ENCODE measurements at places on chromosomes 2 and 18.

GRCh38 chr2:227038550-227039189, 125.3 kb downstream of the COL4A4 start:
- DNase-seq = no peak

GRCh38 chr2:45585267-45585861, 25.7 kb downstream of the SRBD1 start:
- DNase-seq = no peak

DNA sequence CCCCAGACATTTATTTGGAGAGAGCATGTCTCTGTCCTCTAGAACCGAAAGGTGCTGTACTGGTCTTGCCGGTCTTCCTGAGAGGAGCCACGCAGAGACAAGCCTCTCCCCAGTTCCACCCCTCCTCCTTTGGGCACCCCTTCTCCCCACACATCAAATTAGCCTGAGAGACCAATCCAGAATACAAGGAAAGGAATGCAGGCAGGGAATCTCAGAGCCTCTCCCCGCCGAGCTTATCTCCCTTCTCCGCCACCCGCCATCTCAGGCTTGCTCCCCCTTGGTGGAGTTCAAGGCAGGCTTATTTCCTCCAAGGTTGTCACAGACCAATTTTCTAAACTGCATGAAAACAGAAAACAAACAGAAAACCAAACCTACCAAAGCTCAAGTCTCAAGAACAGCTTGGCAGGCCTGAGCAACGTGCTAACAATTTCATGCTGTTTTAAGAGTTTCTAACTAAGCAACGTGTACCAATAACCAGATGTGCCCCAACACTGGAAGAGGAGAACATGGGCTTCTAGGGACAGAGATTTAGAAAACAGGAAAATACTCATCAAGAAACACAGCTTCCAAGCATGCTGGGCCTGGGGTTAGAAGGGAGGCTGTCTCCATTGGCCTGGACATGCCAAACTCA, 124.5 kb upstream of the PKDCC start:
- DNase-seq = no peak

DNA sequence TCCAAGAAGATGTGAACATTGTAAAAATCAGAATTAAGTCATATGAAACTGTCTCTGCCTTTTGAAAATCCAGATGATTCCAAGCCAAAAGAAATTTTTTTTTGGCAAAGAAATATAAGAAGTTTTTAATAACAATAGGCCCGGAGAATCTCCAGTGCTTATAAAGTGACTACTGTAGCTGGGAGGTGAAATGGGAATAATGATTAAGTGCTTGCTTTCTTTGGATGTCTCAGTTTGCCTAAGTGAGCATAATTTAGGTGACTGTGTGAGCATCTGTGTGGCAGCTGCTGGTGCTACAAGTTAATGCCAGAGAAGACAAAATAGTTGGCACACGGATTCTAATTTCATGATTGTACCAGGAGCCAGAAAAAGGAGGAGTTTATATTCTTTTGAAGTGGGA, 185.0 kb downstream of the LTBP1 start:
- DNase-seq = no peak

GRCh38 chr2:219551441-219552381, 7.9 kb downstream of the TMEM198 start:
- DNase-seq = no peak

DNA sequence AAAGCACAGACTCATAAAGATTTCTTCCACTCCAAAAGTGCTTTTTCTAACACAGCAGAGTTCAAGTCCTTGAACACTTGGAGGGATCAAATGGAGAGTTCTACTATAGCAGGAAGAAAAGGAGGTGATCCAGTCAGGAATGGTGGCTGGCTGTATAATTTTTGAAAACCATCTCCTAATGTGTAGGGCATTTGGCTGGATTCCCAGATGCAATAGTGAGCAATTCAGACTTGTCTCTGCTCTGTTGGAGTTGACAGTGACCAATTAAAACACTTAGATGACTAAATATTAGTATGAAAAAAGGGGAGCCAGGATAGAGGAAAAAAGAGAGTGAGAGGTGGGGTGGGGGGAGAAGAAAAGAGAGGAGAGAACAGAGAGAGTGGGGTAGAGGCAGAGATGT, 5.3 kb upstream of the G6PC2 start:
- no peak for DNase-seq

DNA sequence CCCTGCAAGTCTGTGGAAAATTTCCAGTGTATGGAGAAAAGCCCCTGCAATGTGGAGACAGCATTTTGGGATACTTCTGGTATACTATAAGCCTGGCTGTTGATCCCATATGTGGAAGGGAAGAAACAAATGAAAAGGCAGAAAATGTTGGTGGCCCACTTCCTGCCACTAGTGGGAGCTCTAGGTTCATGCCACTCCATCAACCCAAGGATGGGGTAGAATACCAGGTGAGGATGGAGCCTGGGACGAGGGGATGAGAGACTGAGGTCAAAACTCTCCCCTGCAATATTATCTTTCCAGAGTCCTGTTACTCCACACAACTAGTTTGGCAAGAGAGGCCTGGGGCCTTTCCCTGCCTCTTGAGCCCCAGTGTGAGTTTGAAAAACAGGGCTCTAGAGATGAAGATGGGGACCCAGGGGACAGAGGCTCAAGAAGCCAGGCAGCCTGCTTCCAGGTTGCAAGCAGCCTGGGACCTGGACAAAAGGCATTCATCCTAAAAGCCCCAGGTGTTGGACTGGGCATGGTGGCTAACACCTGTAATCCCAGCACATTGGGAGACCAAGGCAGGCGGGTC, 31.9 kb downstream of the BMP10 start:
- DNase-seq = no peak

DNA sequence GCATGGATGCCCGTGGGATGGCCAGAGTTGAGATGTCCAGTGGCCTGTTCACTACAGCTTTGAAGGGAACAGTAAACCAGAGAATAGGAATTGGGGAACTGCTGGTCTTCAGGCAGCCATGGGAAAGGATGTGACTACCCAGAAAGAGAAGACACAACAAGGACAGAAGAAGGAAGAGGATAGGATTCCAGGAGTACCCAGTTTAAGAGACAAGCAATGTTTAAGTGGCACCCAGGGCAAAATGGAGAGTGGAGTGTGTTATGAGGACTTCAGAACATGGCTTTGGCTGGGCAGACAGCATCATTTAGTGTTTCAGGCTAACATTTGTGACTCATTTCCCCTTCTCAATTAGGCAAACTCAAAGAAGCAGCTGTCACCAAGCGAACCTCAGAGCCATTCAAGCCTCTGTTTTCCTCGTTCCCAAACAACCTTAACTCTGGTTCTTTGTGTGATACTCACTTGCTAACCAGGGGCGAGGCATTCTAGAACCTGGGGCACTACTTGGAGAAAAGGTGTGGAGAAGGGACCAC, 4.0 kb upstream of the FAM124B start:
- DNase-seq = no peak

DNA sequence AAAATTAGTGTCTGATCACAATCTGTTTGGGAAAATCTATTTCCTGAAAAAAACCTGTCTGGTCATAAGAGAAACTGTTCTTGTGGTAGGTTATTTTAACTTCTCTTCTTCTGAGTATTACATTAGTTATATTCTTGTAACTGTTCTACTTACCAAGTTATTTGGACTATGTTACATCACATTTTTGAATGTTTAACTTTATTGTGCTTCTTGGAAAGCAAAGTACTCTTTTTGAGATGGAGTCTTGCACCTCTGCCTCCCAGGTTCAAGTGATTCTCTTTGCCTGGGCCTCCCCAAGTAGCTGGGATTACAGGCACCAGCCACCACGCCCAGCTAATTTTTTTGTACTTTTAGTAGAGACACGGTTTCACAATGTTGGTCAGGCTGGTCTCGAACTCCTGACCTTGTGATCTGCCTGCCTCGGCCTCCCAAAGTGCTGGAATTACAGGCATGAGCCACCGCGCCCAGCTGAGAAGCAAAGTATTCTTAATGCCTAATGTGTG, 39.4 kb downstream of the AFTPH start:
- DNase-seq = no peak

- DNase-seq = no peak
Observed at GRCh38 chr2:140117386-140117785, 1337.2 kb upstream of the NXPH2 start.

DNA sequence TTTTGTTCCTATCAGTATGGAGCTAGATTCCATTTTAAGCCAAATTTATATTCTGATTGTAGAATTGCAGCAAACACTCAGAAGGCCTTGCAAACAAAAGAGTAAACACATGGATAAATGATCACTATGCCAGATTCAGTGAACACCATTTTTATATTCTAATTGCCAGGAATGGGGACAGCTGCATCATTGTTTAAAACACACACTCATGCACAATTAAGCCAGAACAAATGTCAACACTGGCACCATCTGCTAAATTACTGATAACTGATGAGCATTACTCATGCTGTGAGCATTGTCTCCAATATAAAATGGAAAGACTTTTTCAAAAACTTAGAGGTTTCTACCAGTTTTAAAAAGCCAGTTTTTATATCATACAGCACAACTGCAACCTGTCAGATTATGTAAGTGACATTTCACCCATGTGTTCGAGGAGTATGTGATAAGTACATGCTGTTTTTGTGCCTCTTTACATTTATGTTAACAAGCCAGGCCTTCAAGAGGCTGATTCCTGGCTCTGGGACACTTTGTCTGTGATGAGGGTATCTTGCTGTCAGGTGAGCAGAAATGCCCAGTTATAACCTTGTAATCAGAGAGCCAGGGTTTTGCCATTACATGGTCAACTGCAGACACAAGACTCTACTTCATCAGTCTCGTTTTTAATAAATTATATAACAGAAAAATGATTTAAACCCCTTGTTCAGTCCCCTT, 4.4 kb upstream of the ST8SIA5 start:
- DNase-seq = no peak

DNA sequence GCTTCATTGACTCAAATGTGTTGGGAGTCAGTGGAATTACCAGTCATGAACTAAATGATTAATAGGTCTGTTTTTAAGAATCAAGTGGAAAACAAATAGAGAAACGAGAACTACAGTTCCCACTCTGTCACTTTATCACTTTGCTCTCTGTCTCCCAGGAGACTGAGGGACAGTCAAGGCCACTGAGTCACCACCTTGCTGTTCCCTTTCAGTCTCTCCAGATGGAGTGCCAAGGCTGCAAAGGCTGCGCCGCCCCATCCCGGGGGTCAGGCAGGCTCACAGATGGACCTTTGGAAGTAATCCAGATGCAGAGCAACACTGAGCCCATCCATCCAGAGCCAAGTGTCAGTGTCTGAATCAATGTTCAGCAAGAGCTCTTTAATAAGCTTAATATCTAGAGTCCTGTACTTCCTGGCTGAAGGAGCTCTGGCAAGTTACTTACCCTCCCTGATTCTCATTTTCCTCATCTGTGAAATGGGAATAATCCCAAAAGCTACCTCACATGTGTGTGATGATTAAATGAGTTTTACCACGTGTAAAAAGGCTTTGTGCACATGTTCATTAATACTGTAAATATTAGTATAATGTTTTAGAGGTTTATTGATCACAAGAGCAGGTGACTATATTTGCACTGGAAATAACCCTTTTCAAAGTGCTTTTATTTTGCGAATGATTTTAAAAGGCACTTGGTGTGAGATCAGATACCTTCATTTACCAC, 43.0 kb upstream of the EFEMP1 start:
- DNase-seq = no peak

DNA sequence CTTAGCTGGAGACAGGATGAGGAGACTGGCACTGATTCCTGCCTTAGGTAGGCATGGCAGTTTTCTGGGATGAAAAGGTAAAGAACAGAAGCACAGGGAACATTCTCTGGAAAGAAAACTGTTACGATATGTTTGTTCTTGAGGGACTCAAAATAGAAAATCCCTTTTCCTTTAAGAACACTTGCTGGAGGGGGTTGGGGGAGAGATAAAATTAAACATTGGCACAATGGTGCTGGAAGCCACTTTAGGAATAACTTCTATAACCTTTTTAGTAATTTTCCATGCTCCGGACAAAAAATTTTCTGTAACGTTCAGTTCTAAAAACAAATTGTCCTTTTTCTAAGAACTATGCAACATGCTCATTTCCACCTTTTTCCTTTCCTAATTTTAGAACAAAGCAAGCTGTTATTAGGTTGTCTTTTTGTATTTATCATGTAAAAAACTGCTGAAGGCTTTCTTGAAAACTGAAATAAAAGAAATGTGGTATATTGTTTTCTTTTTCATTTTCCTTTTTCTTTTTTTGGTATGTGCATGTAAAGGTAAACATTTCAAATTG, 343.8 kb downstream of the EPHA4 start:
- DNase-seq = no peak

- no peak for DNase-seq
Observed at GRCh38 chr2:10240911-10241610, 61.6 kb upstream of the HPCAL1 start.

GRCh38 chr18:67402543-67402942, 114.0 kb downstream of the DSEL start:
- no peak for DNase-seq

DNA sequence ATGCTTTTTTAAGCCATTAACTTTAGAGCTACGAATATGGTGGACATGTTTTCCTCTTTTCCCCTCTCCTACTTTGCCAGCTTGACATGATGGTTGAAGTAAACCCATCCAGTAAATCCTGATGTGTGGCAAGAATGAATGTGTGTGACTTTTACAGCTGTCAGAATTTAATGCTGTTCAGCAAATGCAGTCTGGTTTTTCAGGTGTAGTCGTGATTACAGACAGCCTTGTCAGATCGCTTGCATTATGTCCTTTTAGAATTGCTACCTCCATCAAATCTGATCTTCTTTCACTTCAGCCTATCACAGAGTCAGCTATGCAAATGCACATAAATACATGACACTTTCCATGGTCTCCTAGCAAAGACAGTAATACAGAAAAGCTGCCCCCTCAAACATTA, 278.5 kb downstream of the FBXO15 start:
- DNase-seq = no peak

- no peak for DNase-seq
Observed at GRCh38 chr2:111687911-111688310, 196.1 kb downstream of the ANAPC1 start.

GRCh38 chr18:63684718-63685117, 18.0 kb upstream of the SERPINB11 start:
- DNase-seq = no peak

- no peak for DNase-seq
Observed at GRCh38 chr2:231367178-231367577, 28.3 kb upstream of the B3GNT7 start.

- DNase-seq = no peak
Observed at GRCh38 chr18:67001052-67001451, 397.2 kb upstream of the CDH19 start.

DNA sequence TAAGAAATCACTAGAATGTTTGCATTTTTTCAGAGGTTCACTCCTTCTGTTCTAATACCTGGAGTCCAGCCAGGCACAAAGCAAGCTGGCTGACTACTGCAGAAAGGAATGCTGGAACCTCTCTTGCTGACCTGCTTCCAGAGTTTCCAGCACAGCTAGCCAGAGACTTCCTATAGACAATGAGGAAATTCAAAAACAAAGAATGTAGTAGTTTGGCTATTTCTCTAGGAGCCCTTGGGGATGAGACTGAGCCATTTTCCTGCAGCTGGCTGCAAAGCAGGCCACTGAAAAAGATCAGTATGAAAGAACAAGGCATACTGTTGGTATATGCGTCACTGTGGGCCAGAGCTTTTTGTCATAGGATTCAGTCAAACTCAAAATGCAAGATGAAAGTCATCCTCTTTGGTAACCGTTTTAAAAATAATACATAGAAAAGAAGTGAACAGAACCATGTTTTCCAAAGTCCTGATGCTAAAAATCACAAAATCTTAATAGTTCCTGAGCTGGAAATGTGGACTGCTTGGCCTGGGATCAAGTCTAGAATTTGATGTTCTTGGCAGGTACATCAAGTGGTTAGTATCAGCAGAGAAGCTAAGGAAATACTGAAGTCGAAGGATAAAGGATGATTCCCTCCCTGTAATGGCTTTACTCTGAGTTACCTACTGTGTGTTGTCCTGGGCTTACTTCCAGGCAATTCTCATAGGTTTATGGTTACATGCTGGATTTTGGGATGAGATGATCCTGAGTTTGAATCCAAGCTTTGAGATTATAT, 9.0 kb upstream of the DSEL start:
- DNase-seq = no peak

- DNase-seq = no peak
Observed at GRCh38 chr2:18611604-18612003, 22.2 kb upstream of the NT5C1B start.

Measured in activated naive CD4-positive, alpha-beta T cell (primary cell).